B cell (primary cell): ENCODE measurements at places on chromosomes 2 and 18.

DNA sequence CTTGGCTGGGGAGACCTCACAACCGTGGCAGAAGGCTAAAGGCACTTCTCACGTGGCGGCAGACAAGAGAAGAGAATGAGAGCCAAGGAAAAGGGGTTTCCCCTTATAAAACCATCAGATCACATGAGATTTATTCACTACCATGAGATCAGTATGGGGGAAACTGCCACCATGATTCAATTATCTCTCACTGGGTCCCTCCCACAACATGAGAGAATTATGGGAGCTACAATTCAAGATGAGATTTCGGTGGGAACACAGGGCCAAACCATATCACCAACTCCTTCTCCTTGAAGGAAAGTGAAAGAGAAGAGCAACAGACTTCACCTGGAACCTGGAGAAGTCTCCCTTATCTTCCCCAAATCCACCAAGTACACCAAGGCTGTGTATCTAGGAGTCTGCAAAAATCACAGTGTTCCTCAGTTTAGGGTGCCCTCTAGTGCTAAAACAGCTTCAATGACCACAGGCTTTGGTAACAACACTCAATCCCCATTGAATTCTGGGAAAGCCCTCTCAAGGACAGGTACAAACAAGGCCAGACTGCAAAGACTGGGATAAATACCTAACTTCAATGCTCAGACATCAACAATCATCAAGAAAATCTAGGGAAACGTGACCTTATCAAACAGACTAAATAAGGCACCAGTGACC, 148.8 kb upstream of the SRD5A2 start:
- no peak for DNase-seq

DNA sequence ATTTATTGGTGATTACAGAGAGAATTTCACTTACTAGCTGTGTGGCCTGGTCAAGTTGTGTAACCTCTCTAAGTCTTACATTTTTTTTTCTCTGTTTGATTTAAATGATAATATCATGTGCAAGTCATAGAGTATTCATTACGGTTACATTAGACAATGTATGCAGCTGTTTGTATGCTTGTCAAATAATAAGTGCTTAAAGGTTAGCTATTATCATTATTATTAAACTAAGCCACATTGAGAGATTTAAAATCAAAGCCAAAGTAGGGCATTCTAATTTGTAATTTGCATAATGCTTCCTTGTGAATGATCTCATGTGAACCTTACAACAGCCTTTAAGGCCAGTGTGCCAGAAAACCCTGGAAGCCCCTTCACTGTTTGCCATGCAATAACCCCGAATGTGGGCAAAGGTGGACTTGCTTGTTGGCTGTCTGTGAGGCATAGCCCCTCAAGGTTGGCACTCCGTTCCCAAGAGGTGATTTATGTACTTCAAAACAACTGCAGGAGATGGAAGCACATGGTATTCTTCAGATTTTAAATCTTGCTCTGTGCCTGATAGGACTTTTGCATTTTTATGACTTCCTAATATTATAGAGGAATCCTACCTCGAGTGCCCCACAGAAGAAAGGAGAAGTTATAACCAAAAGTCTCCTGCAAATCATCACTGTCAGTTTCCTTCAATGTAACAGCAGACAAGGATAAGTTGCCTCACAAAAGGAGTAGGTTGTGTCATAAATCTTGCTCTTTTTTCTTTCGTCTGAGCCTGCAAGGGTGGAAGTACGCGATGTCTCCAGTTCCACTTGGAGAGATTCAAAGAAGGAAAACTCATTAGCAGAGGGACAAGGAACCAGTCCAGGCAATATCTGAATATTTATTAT, 272.0 kb downstream of the TGIF1 start:
- no peak for DNase-seq

DNA sequence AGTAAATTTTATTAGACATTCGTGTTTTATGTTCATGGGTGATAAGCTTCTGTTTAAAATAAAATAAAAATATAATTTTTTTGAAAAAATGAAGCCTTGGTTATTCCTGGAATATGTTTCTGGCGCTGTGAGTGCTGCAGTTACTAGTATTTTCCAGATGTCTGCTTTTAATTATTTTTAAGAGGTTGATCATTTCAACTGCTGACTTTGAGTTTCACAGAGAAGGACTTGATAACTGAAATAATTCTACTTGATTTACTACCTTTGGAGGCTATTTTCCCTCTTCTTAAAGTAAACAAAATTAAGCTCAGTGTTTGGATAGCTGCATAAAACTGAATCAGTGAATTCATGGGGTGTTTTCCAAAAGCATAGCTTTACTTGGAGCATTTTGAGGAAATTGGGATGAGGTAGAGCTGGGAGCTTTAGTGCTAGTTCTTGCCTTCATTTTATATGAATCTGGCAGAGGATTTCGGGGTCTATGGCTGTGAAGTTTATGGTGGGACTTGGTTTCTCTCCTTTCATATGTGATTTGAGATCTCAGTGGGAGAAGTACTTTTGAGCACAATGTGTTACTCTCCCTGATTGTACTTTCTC, 666.5 kb downstream of the DCDC2C start:
- DNase-seq, result no peak

DNA sequence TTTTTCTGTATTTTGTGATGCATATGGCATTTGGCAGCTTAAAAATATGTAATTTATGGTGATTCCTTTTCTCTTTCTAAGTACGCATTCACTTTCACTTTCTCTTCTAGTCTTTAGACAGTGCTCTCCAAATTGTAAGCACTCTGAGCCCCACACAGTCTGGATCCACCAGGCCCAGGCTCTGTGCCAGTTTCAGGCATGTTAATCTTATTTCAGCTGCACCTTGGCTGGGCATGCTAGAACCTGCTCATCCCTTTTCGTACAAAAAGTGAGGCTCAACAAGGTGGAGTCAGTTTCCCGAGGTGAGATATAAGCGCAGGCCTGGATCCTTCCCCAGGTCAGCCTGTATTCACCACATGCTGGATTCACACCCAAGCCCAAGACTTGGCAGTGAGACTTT, 203.9 kb downstream of the MTX2 start:
- no peak for DNase-seq

GRCh38 chr18:65938592-65939372, 188.0 kb downstream of the CDH7 start:
- DNase-seq, result no peak

DNA sequence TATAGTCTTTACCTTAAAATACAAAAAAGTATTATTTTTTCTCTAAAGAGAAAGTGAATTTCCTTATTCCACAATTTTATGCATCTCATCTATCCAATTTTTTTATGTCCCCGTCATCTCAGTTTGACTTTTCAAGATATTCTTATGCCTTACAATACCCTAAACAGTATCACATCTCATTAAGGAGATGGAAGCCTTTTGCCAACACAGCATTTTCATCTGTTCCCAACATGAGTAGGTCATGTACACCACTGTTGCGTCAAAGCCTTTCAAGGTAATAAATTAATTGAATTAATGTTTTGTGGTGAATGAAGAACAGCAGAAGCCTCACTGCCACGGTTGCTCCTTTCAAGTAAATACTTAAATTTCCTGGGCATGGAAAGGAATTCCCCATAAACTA, 299.4 kb downstream of the EPHA4 start:
- DNase-seq, result no peak

GRCh38 chr2:69306822-69307578, 80.0 kb downstream of the GFPT1 start:
- peak; percentile 80 for DNase-seq

- peak; percentile 69 for DNase-seq
Measured at GRCh38 chr2:46461709-46462171, 17.6 kb upstream of the TMEM247 start.

DNA sequence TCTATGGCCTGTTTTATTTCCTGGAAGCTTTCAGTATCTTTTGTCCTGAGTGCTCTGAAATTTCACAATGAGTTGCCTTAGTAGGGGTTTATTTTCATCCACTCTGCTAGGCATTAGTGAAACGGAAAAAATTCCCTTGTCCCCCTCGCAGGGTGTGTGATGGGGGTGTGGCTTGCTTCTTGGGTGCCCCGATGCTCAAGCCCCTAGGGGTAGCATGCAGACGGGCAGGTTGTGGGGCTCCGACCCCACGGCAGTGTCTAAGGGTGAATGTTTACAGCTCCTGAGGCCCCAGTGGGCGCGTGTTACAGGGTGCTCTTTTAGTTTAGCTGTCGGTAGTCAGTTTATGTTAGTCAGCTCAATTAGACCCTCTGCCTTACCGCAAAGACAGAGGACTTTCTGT, 32.2 kb upstream of the MAP4K4 start:
- no peak for DNase-seq
